Right lobe of liver (tissue), 6 donors: ENCODE measurements at places on chromosomes 7 and 10.

GRCh38 chr7:26156451-26157420 is 4.7 kb downstream of the NFE2L3 start:
- DNase-seq: no peak

GRCh38 chr7:107890493-107890961 is 456 bp upstream of the DLD start:
- no peak for DNase-seq

GRCh38 chr10:131892806-131893675 is 7.8 kb upstream of the PPP2R2D start:
- DNase-seq: no peak

DNA sequence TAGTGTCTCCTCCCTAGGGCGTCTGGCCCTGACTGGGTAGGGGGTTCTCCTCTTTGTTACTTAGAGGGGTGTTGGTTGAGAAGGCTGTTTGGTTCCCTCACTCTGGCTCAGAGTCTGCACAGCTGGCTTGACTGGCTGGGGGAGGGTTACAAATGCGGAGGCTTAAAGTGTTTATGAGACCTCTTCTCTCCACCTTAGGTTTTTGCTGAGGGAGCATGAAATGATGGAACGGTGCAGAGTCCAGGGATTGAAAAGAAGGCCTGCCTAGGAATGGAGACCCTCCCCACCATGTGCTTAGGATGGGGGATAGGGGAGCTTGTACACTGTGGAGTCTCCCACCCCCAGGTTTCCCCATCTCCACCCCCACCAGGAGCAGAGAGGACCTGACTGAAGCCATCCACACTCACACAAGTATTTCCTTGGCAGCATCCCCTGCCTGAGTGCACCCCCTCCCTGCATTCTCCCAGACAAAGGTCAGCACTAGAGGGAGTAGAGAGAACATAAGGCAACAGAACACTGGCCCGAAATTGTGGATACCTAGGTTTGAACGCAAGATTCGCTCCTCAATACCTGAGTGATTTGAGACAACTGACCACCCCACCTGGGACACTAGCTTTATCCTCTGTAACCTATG is 1.7 kb upstream of the LDB1 start:
- DNase-seq: no peak

DNA sequence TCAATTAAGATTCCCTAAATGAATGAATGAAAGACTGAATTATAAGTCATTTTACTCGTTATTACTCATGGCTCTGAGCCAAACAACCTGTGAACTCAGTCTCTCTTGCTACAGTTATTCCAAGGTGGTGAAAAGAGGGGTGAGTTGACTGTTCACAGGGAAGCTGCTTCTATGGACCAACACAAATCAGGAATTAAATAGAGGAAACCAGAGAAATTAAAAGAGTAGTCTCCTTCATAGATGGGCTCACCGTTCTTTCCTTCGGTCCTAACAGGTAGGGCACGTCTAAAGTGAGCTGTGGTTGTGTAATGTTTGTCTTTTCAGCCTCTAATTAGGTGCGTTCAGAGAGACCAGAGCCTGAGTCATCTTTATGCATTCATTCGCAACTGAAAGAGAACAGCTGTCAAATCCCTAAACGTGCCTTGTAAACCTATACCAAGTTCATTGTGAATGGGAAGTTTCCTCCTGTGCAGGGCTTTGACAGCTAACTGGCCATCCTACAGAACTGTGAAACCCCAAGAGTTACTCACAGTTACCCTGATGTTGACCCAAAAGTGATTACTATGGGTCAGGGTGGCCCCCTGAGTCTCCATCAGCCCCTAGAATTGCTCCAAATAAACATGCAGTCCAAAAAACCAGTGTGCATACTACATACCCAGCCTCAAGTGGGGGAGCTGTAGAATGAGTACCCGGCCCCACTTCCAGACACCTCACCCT is 18.2 kb upstream of the C10orf53 start:
- DNase-seq: no peak
